ENCODE measurements at places on chromosomes 12 and 14. TPM values are rescaled to one million over a fixed set of nuclear protein-coding genes. Genes with fewer than 3 reads are reported as not detected.
A peak's percentile ranks its signal among the peaks of the same experiment; 100 is the strongest.

GRCh38 chr14:84874436-84874835, 655.5 kb upstream of the FLRT2 start:
- no peak for DNase-seq

DNA sequence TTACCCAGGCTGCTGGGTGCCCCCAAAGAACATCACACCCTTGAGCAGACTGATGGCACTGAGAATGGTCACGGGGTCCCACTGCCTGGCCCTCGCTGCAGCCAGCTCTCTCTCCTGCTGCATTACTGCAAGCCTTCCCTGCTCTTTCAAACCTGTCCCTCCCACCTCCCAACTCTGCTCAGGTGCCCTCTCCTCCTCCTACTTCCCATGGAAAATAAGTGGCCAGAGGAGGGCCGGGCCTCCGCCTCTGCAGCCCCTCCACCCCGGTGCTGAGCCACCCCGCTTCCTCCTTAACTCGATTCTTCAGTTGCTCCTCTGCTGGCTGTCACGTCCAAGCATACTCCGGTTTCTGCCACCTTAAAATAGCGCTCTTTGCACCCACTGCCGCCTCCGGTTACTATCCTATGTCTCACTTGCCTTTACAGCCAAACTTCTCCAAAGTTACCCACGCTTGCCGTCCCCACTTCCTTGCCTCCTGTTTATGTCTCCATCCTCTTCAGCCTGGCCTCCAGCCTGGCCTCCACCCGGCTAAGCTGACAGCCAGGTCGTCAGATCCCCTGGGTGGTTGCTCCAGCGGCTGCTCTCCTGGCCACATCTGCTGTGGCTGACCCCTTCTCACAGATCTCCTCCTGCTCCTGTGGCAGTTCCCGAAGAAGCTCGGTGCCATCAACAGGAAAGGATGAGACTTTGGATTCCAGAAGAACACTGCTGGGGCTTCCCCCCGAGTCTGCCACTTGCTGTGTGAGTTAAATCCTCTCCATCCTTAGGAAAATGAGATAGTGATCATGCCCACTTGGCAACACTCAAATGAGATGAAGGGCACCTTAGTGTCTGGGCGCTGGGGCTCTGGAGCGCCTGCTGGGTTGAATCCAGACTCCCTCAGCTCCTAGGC, 7.7 kb downstream of the SMIM41 start:
- no peak for DNase-seq

GRCh38 chr14:73344319-73344718, 107.0 kb downstream of the PAPLN start:
- DNase-seq: no peak

The DHRS2 gene
- 3.1 TPM for total RNA-seq

- DNase-seq: no peak
Measured at GRCh38 chr12:26172539-26172938, 22.8 kb upstream of the SSPN start.

- no peak for DNase-seq
Measured at GRCh38 chr14:104390221-104390931, 189.2 kb upstream of the C14orf180 start.

DNA sequence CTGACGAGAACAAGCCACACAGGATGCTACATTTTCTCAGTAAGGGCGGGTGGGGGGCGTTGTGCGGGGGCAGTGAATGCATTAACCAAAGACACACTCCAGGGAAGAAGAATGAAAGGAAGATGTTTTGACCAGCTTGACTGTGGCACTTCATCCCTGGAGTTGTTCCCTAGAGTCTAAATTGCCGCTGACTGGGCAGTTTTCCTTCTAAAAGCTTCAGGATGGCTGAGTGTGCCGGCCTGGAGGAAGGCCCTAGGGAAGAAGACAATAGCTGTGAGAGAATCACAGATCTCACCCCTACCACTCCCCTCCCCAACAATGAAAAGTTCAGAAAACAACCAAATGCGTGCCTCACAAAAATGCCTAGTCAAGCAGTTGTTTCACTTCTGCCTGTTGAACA, 67.2 kb downstream of the NKX2-1 start:
- DNase-seq: peak; percentile 29

DNA sequence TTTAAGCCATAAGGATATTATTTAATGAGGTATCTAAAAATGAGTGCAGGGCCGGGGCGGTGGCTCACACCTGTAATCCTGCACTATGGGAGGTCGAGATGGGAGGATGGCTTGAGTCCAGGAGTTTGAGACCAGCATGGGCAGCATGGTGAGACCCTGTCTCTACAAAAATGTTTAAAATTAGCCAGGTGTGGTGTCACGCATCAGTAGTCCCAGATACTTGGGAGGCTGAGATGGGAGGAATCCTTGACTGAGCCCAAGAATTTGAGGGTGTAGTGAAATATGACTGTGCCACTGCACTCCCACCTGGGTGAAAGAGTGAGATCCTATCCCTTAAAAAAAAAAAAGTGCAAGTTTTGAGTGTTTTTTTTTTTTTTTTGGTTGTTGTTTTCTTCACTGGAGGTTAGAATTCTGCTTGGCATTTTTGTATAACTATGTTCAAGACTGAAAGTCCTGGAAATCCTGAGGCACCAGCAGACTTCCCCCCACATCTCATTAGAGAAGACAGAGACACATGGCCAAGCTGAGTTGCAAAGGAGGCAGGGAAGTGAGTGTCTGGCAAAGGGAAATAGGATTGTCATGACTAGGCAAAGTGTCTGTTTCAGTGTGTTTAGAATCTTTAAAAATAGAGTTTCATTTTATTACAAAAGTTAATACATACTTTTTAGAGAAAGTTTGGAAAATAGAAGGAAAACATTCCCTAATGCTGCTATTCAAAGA, 53.5 kb upstream of the DUSP6 start:
- no peak for DNase-seq

DNA sequence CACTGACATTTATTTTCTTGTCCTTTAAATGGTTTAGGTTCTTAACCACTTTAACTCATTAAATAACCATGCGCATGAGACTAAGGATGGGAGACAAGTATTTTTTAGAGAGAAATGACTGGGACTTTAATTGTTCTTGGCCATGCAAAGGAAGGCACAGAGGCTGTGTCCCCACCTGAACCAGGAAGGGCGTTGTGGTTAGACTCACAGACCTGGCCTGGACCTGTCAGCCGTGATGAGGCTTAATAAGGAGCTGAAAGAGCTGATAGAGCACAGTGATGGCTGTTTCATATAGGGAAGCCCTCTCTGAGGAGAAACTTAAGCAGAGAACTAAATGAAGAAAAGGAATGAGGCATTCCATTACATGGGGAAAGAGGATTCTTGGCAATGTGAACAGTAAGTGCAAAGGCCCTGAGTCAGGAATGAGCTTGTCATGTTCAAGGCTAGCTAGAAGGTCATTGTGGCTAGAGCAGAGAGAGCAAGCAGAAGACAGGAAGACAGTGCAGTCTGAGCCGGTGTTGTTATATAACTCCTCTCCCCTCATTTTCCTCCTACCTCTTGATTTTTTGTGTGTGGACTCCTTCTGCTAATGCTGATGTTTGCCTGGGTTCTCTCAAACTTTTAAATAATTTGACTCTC, 74.4 kb upstream of the ANO4 start:
- DNase-seq: no peak

The KRT83 gene
- total RNA-seq: not detected

DNA sequence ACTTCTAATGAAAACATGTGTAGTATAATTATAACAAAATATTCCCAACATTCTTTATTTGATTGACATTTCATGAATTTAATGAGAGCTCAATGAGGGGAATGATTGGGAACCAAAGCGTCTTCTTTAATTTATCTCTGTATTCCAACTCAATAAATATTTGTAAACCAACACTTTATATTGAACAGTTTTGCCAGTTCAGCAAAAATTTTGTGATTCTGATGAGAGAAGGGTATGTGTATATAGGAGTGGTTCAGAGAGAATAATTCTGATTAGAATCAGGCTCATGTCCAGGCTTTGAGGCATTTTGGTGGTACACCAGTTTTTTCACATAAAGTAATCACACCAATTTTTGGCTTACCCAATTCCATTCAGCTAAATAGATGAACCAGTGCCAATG, 564.2 kb downstream of the TMTC2 start:
- DNase-seq: no peak

GRCh38 chr14:69943084-69943780, 64.0 kb downstream of the SMOC1 start:
- DNase-seq: no peak

GRCh38 chr12:2341871-2342270, 289.1 kb downstream of the CACNA1C start:
- DNase-seq: no peak

The TROAP gene
- 49.9 TPM for total RNA-seq

DNA sequence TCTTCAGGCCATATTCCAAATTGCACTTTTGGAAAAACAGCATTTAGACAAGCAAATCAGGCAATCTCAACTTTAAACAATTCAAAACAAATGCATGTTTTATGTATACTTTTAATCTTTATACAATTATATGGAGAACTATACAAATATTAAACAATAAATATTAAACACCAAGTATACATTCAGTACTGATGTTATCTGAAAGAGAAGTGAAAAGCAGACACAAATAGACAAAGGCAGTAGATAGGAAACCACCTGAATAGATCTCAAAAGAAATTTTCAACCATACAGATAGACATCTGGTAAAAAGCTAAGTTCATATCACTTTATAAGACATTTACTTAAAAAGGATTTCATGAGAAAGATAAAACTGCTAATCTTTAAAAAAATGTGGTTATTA, 65.2 kb downstream of the ZC3H14 start:
- DNase-seq: no peak

DNA sequence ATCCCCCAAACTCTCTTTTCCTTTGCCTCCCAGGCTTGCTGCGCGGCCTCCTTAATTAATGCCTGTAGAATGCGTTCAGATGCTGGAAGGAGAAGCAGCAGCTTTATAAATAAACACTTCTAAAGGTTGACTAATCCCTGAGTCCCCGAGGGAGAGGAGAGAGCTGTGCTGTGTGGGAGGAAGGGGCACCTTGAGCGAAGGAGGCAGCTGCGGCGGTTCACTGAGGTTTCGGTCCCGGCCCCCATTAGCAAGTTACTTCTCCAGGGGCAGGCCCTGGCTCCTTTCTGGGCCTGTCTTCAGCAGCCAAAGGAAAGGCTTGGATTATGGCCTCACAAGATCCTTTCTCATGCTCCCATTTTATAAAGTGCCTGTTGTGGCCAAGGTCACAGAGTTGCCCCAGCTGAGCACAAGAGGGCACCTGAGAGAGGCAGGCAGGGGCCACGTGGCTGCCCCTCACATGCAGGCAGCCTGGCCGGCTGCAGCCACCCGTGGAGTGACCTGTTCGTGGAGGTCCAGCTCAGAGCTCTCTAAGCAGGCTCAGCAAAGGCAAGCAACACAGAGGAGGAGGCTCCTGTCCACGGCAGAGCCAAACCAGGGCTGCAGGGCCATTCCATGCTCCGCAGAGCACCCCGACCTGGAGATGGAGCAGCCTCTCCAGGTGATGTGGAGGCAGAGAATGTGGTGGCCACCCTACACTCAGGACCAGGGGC, 15.0 kb upstream of the CACNA2D4 start:
- no peak for DNase-seq

The INHBC gene
- total RNA-seq: not detected
